ENCODE measurements at places on chromosomes 2 and 18.

DNA sequence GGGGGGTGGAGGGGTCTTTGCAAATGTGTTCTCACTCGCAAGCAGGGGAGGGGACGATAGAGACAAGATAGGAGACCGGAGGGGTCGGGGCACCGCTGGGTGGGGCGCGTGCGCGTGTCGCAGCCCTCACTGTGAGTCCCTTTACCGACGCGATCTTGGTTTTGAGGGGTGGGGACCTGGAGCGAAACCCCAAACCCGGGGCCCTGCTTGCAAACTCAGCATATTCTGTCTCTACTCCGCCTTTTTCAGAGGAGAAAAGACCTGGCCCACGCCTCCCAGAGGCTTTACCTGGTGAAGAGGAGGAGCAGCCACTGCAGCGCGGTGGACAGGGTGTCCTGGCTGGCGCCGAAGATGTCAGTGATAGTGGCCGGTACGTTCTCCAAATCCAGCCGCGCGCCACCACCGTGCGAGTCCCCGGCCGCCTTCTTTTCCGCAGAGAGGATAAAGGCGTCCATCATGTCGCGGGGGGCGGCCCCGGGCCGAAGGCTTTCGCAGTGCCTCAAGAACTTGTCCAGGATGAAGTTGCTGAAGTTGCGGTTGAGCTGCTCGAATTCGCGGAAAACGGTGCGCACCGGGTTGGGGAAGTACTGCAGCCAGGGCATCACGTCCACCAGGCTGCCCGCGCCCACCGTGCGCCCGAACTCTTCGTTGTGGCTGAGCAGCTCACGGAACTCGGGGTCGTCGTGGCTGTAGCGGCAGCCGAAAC, 1.7 kb downstream of the CYP1B1 start:
- no peak for DNase-seq

DNA sequence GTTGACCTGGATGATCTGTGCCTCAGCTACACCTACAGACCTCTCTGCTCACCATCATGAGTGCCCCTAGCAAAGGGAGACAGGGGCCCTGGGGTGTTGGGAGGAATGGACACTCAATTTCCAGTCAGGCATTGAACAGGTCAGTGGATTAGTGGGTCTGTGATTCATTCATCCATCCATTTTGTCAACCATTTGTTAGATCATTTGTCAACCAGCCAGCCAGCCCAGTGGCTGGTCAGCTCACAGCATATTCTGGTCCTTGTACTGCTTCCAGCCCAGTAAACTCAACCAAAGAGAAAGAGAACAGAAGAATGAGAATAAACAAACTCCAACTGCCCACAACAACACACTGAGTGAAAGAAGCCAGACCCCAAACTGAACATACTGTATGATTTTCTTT, 4.6 kb upstream of the KLF11 start:
- no peak for DNase-seq

GRCh38 chr18:13387855-13388548, 169.4 kb downstream of the LDLRAD4 start:
- no peak for DNase-seq

GRCh38 chr18:3059272-3059671, 46.3 kb upstream of the LPIN2 start:
- no peak for DNase-seq

GRCh38 chr2:17101596-17101995, 416.6 kb downstream of the RAD51AP2 start:
- DNase-seq: no peak

- DNase-seq: no peak
These were observed 74.8 kb upstream of the SLC66A3 start for GRCh38 chr2:11080253-11081115.

GRCh38 chr18:23563377-23564043, 22.8 kb downstream of the NPC1 start:
- no peak for DNase-seq

DNA sequence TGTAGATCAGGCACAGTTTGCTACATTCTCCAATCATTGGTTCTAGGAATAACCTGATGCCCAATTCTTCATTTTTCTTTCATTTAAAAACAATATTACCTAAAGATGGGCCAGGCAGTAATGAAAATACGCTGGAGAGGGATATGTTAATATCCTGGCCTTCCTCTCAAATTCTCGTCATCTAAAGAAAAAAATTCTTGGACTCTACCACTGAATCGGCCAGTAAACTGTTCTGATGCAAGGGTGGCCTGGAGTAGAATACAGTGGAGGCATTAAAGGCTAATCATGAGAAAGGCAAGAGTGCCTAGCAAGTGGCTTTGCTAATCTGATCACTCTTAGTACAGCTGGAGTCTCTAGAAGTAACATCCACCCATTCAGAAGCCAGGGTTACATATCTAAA, 157.7 kb downstream of the ANTXR1 start:
- no peak for DNase-seq

DNA sequence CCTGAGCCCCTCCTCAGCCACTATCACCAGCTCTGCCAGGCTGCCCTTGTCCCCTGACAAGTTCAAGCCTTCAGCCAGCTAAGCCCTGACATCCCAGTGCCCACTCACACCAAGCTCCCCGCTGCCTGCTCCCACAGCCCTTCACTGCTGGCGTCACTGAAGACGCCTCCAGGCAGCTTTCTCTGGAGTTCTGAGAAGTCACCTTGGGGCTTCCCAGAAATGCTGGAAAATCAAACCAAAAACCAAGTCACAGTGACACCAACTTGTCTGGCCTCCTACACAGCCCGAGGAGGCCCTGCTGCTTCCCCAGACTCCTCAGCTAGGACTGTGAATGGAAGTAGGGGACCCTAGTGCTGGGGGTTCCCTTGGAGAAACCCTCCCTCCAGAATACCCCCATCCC, 2.2 kb upstream of the TNS1 start:
- no peak for DNase-seq

- DNase-seq: no peak
These were observed 71.1 kb upstream of the CTDP1 start for GRCh38 chr18:79608535-79608934.

DNA sequence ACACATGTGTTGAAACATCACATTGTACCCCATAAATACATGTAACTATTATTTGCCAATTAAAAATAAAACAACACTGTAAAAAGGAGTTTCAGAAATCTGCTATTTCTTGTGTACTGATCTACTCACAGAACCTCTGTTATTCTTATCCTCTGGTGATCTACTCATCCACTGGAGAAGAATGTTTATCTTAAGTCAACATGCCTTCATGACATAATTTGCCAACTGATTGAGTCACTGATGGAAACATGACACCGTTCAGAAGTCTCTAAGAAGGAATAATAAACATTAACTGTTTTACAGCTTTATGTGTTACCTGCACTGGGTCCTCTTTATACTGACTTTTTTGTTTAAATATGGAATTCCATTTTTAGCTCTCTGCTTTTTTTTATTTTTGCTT, 555.2 kb downstream of the DCDC2C start:
- no peak for DNase-seq

- DNase-seq: no peak
These were observed 125.3 kb upstream of the ZEB2 start for GRCh38 chr2:144645083-144645778.

- DNase-seq: peak; percentile 20
These were observed 213.0 kb upstream of the CELF4 start for GRCh38 chr18:37778417-37779165.

GRCh38 chr2:134681201-134681600, 37.6 kb downstream of the TMEM163 start:
- no peak for DNase-seq

- DNase-seq: no peak
These were observed 30.9 kb downstream of the RALBP1 start for GRCh38 chr18:9506046-9506792.

- DNase-seq: no peak
These were observed 123.8 kb upstream of the FHL2 start for GRCh38 chr2:105522645-105523044.

DNA sequence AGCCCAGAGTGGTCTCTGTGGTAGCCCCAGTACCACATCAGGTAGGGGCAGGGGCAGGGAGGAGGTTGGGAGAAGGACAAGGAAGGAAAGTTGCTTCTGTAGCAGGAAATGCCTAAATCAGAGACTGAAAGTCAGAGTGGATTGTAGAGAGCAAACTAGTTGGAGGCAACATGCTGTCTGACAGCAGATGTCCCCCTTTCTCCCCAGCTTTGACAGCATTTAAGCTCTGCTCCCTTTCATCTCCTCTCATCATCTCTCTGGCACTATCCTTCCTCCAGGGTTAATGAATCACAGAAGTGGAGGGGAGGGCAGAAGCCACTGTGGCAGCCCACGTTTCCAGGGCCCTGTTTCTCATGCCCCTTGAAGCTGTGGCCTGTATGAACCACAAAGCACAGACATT, 50.4 kb downstream of the BOD1L2 start:
- no peak for DNase-seq
